Right renal pelvis (tissue), 4 donors: ENCODE measurements at places on chromosomes 16 and 17. TPM values are rescaled to one million over a fixed set of nuclear protein-coding genes. Genes with fewer than 3 reads are reported as not detected.

Gene C16orf96
- 0.17 TPM for polyA plus RNA-seq

GRCh38 chr16:79725051-79725450, 124.5 kb upstream of the MAF start:
- DNase-seq, result no peak

- DNase-seq, result no peak
Measured at GRCh38 chr17:549177-550040, 165.2 kb downstream of the VPS53 start.

GRCh38 chr17:32596628-32597027, 109.8 kb downstream of the CDK5R1 start:
- no peak for DNase-seq
